ENCODE measurements at places on chromosomes 12 and 14.

DNA sequence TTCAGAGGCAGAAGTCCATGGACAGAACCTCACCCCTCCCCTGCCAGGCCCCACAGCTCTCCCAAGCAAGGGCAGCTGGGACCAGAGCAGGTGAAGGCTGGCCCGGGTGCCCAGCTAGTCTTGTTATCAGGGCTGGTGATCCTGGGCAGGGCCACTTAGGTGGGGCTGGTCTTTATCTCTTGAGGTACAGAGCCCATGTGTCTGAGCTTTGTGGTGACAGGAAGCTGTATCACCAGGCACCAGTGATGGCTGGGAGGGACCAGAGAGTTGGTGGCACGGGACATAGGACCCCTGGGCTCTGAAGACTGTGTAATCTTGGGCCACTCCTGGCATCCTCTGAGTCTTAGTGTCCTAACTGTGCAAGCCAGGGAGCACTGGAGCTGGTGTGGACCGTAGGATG, 12.8 kb upstream of the HPD start:
- H3K36me3 ChIP-seq, result no peaks in the 10 kb centered on the region
- DNase-seq, result no peak
- H3K4me3 ChIP-seq, result no peak overlapping the region
- H3K27me3 ChIP-seq, result no peaks in the 10 kb centered on the region
- no peak overlapping the region for H3K27ac ChIP-seq

DNA sequence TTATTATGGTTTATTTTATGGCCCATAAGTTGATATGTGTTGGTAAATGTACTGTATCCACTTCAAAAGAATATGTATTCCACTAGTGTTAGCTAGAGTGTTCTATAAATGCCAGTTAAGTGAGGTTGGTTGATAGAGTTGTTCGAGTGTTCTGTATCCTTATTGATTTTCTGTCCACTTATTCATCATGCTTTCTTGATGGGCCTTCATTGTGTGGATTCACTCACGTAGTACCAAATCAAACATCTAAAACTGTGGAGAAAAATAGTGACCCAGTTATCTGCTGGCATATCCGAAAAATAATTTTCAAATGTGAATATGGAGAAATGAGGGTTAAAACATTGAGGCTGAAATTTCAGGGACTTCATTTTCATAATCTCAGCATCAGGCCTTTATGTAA, 230.4 kb downstream of the TRHDE start:
- H3K36me3 ChIP-seq, result no peaks in the 10 kb centered on the region
- H3K4me3 ChIP-seq, result no peak overlapping the region
- H3K4me1 ChIP-seq, result no peaks in the 10 kb centered on the region
- no peak overlapping the region for H3K27ac ChIP-seq

DNA sequence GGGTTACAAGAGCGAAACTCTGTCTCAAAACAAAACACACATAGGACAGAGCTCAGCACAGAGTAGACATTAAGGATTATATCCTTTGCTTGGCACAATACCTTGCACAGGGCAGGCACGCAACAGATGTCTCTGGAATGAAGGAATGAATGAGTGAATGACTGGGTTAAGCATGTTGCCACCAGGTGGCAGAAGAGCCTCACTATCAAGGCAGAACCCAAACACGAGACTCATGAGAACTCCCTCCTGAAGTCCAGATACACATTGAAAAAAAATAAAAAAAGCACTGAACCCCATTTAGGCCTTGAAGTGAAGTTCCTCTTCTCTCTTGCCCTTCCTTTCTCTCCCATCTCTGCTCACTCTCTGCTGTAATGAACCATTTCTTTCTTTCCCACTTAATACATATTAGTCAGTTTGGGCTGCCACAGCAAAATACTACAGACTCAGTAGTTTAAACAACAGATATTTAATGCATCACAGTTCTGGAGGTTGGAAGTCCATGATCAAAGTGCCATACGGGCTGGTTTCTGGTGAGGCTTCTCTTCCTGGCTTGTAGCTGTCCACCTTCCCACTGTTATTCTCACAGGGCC, 26.6 kb upstream of the LTA4H start:
- H3K27me3 ChIP-seq, result no peaks in the 10 kb centered on the region
- H3K4me1 ChIP-seq, result no peaks in the 10 kb centered on the region
- DNase-seq, result no peak
- no peaks in the 10 kb centered on the region for H3K36me3 ChIP-seq
- no peak overlapping the region for H3K4me3 ChIP-seq
- no peak overlapping the region for H3K27ac ChIP-seq

- H3K27ac ChIP-seq, result no peak overlapping the region
- no peak for DNase-seq
- no peaks in the 10 kb centered on the region for H3K4me1 ChIP-seq
- H3K27me3 ChIP-seq, result no peaks in the 10 kb centered on the region
Observed at GRCh38 chr12:95136598-95136997, 63.2 kb upstream of the NR2C1 start.

- no peak overlapping the region for H3K27ac ChIP-seq
- no peak overlapping the region for H3K4me3 ChIP-seq
- no peak for DNase-seq
- H3K36me3 ChIP-seq, result no peaks in the 10 kb centered on the region
Observed at GRCh38 chr12:18472304-18472703, 211.0 kb downstream of the PIK3C2G start.

DNA sequence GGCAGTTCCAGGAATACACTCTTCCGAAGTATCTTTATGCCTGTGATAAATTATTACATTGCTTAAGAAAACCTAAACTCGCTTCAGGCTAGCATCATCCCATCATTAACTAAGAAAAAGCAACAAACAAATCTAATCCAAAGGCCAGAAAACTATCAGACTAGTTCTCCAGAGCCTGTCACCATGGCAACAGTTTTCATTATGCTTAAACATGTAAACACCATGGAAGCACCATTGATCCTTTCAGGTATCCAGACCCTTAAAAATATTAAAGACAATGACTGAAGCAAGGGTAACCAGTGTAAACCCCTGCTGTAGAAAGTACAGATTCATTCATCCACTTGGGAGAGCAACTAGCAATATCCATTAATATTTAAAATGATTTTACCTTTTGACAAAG, 9.8 kb downstream of the DAD1 start:
- DNase-seq, result no peak
- H3K4me3 ChIP-seq, result no peak overlapping the region
- H3K4me1 ChIP-seq, result peaks cover 18% of the 10 kb centered on the region
- no peak overlapping the region for H3K27ac ChIP-seq

DNA sequence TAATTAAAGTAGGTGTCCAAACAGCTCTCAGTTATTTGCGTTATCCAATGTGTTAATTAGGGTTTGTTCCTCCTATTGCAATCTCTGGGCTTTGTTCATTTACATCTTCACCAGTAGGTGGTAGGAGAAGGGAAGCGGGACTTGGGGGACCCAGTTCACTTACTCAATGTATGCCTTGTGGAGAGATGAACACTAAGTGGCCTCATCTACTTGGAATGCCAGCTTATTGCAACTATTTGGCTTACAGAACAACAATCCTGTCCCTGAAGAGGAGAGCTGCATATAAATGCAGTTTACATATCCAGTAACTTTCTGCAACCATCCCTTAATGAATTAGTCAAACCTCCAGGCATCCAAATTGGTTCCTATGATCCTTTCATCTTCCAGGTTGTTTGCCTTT, 417.1 kb upstream of the CCDC196 start:
- H3K27me3 ChIP-seq, result peaks cover 7% of the 10 kb centered on the region
- no peak overlapping the region for H3K4me3 ChIP-seq
- no peak for DNase-seq
- H3K4me1 ChIP-seq, result no peaks in the 10 kb centered on the region
- no peaks in the 10 kb centered on the region for H3K36me3 ChIP-seq
- no peak overlapping the region for H3K27ac ChIP-seq

DNA sequence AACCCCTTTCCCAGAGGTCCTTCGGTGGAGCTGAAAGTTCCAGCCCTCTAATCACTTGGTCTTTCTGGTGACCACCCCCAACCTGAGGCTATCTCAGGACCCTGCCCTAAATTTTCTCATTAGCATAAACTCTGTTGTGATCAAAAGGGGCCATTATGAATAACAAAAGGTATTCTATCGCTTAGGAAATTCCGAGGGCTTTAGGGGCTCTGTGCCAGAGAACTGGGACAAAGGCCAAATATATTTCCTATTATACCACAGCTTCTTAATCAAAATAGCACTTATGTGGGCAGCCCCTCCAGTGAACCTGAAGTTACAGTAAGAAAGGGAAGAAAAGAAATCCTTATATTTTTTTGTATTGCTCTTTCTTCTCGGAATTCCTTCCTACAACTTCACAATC, 125.3 kb upstream of the NPAS3 start:
- H3K4me3 ChIP-seq, result no peak overlapping the region
- no peak for DNase-seq
- no peaks in the 10 kb centered on the region for H3K36me3 ChIP-seq

DNA sequence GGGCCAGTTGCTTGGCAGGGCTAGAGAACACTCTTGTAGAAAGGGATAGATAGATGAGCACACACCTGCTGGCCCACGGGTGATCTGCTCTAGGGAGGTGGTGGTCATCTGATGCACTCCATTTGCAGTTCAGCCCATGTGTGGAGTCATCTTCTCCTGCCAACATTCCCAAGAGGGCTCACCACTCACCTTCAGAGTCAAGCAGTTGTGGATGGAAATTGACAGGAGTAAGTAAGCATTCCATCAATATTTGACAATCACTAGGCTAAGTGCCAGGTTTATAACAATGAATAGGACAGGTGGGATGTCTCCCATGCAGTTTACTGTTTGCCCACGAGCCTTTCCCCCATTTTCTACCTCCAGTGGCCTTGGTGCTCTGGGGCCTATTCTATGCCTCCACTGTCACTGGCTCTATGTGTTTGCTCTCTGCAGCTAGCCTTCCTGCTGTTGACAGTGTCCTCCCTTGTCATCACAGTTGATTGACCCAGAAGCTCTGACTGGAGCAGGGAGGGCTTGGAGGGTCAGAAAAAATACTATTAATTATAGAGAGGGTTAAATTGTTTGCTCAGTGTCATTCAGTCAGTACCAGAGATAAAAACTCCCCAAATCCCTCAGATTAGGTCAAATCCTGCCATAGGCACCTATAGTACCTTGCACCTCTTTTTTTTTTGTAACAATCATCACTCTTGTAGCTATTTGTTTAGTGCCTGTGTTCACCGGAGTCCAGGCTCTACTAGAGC, 134.6 kb upstream of the PZP start:
- H3K4me1 ChIP-seq, result no peaks in the 10 kb centered on the region
- no peak for DNase-seq
- no peaks in the 10 kb centered on the region for H3K27me3 ChIP-seq
- H3K27ac ChIP-seq, result no peak overlapping the region

- DNase-seq, result no peak
- no peaks in the 10 kb centered on the region for H3K4me1 ChIP-seq
- H3K4me3 ChIP-seq, result no peak overlapping the region
Observed at GRCh38 chr12:91639327-91639726, 456.7 kb upstream of the DCN start.

- H3K36me3 ChIP-seq, result peaks cover 47% of the 10 kb centered on the region
- H3K27ac ChIP-seq, result no peak overlapping the region
- H3K4me1 ChIP-seq, result no peaks in the 10 kb centered on the region
- H3K27me3 ChIP-seq, result no peaks in the 10 kb centered on the region
Observed at GRCh38 chr12:12166751-12167150, 96.0 kb downstream of the BCL2L14 start.

DNA sequence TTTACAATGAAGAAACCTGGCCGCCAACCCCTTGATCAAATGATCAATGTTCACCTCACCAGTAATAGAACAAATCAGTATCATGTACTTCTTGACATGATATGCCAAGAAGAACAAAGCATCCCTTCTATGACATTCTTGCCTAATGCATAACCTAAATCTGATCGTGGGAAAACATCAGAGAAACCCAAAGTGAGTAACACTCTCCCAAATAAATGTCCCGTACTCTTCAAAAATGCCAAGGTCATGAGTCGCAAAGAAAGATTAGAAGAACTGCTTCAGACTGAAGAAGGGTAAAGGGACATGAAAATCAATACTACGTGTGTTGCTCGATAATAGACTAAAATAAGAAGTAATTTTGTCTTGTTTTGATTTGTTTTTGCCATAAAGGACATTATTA, 11.4 kb upstream of the SLC25A3 start:
- H3K27ac ChIP-seq, result no peak overlapping the region
- H3K4me3 ChIP-seq, result no peak overlapping the region
- no peaks in the 10 kb centered on the region for H3K4me1 ChIP-seq
- H3K27me3 ChIP-seq, result no peaks in the 10 kb centered on the region
- H3K36me3 ChIP-seq, result no peaks in the 10 kb centered on the region
